ENCODE measurements at places on chromosomes 2 and 18. TPM values are rescaled to one million over a fixed set of nuclear protein-coding genes. Genes with fewer than 3 reads are reported as not detected.

The ABCB6 gene
- 36.2 TPM for total RNA-seq

The GNLY gene
- 4.8 TPM for total RNA-seq

The LONRF2 gene
- total RNA-seq, result 73.0 TPM

The E2F6 gene
- 10.2 TPM for total RNA-seq

The NMUR1 gene
- 0.67 TPM for total RNA-seq

The TUBA3E gene
- not detected for total RNA-seq

The DGKD gene
- total RNA-seq, result 5.0 TPM

The INPP5D gene
- total RNA-seq, result 14.2 TPM

The LYPD1 gene
- 7.1 TPM for total RNA-seq

The EPB41L3 gene
- 75.4 TPM for total RNA-seq

The ATF2 gene
- 83.8 TPM for total RNA-seq

The DNAJB2 gene
- 32.1 TPM for total RNA-seq

The LIMS3 gene
- total RNA-seq, result 6.6 TPM

The IL1R2 gene
- total RNA-seq, result 5.4 TPM

The PROKR1 gene
- not detected for total RNA-seq

The BOK gene
- total RNA-seq, result 29.5 TPM

The CRYBA2 gene
- not detected for total RNA-seq

The SERPINB12 gene
- total RNA-seq, result not detected

The TOGARAM2 gene
- not detected for total RNA-seq

The MAL gene
- total RNA-seq, result 1.7 TPM

The SNTG2 gene
- total RNA-seq, result 46.2 TPM

The DPP10 gene
- not detected for total RNA-seq

The CPO gene
- total RNA-seq, result not detected

The CRIM1 gene
- 51.2 TPM for total RNA-seq

The MRO gene
- 0.26 TPM for total RNA-seq

The SLC14A1 gene
- total RNA-seq, result 26.0 TPM

The ARHGAP25 gene
- total RNA-seq, result 6.6 TPM

The REG3G gene
- total RNA-seq, result not detected

The TSPYL6 gene
- total RNA-seq, result 0.18 TPM

The ZNF385B gene
- not detected for total RNA-seq

The NHEJ1 gene
- total RNA-seq, result 15.0 TPM

The SDC1 gene
- 3.0 TPM for total RNA-seq

The AMER3 gene
- total RNA-seq, result not detected

The GALNT13 gene
- total RNA-seq, result 16.5 TPM

The TMEM247 gene
- total RNA-seq, result not detected

The SIX3 gene
- total RNA-seq, result not detected

The TFCP2L1 gene
- under 0.01 TPM for total RNA-seq

The CNDP1 gene
- 0.90 TPM for total RNA-seq

The SLC4A1AP gene
- total RNA-seq, result 15.0 TPM

The FBXO36 gene
- total RNA-seq, result 0.88 TPM

The NPAS2 gene
- total RNA-seq, result 5.6 TPM

The PIGN gene
- total RNA-seq, result 29.7 TPM

The SIGLEC15 gene
- total RNA-seq, result not detected

The NT5DC4 gene
- total RNA-seq, result not detected

The CCDC150 gene
- total RNA-seq, result 520 TPM

The SMARCAL1 gene
- total RNA-seq, result 20.1 TPM

The SP140L gene
- total RNA-seq, result 14.1 TPM

The DCDC2C gene
- not detected for total RNA-seq

The IL36G gene
- total RNA-seq, result not detected

The MEP1B gene
- total RNA-seq, result not detected
